Renal cortex interstitium (tissue), 15 donors: ENCODE measurements at places on chromosomes 3 and 15. TPM values are rescaled to one million over a fixed set of nuclear protein-coding genes. Genes with fewer than 3 reads are reported as not detected.

DNA sequence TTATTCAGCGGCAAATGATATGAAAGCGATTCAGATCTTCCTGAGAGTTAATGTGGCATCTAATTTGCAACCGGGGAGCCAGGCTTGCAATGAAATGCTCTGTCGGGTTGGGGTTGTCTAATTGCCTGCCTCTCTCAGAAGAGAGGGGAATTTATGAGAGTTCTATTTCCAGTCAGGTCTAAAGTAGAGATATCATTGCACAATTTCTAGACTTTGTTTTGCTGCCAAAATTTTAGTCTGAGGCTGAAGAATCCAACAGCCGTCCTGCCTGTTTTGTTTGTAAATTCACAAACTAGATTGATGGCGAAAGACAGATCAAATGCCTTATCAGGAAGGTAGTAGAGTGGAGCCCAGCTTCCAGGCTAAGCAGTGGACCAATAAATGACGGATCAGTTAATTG, 610 bp downstream of the LIPC start:
- DNase-seq = no peak

DNA sequence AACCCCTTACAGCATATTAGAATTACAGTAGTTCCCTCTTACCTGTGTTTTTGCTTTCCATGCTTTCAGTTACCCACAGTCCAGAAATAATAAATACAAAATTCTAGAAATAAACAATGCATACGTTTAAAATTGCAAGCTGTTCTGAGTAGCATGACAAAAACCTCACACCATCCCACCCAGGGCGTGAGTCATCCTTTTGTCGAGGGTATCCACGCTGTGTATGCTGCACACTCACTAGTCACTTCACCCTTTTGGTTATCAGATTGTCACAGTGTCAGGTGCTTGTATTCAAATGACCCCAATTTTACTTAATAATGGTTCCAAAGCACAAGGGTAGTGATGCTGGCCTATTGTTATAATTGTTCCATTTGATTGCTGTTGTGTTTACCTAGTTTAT, 72.5 kb upstream of the P3H2 start:
- DNase-seq = no peak

DNA sequence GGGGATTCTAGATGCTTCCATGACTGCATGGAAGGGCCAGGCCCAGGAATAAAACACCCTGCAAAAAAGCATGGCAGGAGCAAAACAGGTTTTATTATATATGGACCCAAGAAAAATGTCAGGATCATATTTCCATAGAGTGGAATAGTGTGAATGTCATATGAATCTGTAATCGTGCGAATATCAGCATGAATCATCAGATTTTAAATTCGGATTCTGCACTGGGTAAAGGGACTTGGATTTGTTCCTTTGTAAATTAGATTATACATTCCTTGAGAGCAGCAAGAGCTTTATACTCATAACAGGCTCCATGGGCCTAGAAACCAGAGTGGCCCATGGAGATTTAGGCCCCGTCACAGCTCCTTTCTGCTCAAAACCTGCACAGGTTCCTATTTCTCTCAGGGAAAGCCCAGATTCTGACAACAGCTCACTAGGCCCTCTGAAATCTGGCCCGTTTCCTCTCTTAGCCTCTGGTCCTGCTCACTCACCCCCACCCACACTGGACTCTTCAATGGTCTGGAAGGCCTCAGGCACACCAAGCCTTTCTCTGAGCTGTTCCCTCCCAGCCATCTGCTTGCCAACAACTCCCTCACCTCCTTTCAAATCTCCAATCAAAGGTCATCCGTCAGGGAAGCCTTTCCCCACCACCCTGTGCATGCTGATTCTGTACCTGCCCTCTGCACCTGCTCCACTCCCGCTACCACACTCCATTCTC, 76.0 kb downstream of the FEM1B start:
- DNase-seq = no peak

The SCG3 gene
- polyA plus RNA-seq = 0.06 TPM
